ENCODE measurements at places on chromosomes 3 and 15. TPM values are rescaled to one million over a fixed set of nuclear protein-coding genes. Genes with fewer than 3 reads are reported as not detected.
A peak's percentile ranks its signal among the peaks of the same experiment; 100 is the strongest.

DNA sequence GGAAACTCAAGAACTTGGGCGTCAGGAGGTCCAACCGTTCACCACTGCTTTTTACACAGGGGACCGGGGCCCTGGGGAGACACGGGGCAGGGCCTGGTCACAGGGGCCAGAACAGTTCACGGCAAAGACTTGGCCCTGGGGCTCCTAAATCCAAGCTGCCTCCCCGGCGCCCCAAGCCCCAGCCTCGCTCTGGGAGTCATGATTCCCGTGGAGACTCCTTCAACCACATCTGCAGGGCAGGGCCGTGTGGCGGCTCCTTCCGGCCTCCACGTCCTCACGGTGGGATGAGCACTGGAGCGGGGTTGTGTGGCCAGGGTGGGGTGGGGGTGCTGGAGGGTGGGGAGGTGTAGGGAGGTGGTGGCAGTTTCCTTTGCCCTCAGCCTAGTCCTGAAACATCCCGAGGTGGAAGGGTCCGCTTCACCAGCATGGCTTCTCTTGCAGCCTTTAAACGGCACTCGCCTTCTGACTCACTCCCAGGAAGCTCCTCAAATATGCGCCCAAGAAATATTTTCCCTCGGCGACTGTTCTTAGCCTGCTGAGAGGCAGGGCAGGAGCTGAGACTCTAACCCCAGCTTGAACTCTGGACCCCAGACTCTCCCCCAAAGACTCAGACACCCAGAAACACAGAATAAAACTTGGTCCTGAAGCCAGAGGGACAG lies 1.8 kb downstream of the MUC4 start:
- peak; percentile 10 for DNase-seq

Gene SLC22A14
- not detected for polyA plus RNA-seq

DNA sequence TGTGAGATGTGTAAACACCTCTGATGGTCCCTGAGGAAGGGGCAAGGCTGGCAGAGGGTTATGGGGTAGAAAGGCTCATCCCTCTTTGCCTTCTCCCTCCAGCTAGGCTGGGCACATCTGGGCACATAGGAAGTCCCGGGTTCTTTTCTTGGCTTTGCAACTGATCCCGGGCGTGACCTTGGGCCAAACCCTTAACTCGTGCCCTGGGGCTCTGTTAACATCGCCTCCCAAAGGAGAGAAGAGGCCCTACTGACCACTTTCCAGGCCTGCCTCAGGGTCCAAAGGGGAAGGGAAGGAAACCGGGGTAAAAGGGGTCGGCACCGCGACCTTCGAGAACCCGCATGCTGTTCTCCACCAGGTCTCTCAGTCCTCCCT lies 549 bp downstream of the C3orf18 start:
- no peak for DNase-seq

GRCh38 chr3:63585927-63586326 lies 66.5 kb upstream of the SNTN start:
- no peak for DNase-seq

Gene CRYGS
- 0.89 TPM for polyA plus RNA-seq

DNA sequence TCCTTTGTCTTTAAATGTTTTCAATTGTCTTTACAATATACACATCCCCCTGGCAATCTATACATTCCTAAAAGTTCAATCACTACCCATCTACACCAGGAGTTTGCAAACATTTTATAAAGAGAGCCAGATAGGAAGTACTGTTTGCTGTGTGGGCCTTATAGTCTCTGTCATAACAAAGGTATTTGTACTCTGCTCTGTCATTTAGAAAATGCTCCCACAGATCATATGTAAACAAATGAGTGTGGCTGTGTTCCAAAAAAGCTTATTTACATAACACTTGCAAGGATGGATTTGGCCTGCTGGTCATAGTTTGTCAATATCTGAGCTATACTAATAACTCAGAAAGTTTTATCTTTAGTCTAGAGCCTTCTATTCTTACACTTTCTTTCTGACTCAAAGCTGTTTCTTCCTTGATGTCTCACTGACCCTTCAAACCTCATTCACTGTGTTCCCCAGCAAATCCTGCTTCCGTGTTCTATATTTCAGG lies 511.9 kb downstream of the GBE1 start:
- peak; percentile 66 for DNase-seq

DNA sequence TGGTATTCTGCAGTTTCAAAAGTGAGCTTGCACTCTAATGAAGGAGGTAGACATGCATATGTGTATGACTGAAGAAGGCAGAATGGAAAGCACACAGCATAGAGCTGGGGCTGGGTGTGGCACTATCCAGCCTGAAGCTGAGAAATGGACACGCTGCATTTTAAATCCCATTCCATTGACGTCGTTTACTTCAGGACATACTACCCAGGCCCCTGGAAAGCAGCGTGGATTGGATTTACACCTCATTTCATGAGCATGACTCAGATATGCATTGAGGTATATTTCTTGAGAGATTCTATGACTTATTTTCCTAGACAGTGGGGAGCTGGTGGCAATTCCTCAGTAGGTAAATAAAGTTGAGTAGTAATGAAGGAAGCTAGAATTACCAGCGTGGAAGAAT lies 101.4 kb downstream of the ABI3BP start:
- no peak for DNase-seq

DNA sequence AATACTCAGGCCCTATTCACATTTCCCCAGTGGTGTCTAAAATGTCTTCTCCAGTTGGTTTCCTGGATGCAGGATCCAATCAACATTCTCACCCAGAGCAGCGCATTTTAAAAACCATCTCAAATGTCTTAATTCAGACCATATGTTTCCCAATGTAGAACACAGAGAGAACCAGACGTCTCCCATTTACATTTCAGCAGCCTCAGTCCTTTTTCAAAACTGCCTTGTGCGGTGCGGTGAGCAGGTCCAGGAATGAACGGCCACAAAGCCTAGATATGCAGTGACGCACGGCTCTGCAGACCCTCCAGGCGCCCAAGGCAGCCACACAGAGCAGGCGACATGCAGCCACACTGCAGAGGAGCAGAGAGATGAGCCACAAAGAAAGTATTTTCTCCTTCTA lies 66.1 kb upstream of the MEX3B start:
- DNase-seq, result no peak

Gene CAV3
- not detected for polyA plus RNA-seq

GRCh38 chr3:146834917-146835316 lies 229.8 kb upstream of the PLSCR5 start:
- no peak for DNase-seq

GRCh38 chr15:96549136-96549535 lies 218.6 kb downstream of the NR2F2 start:
- DNase-seq, result no peak

DNA sequence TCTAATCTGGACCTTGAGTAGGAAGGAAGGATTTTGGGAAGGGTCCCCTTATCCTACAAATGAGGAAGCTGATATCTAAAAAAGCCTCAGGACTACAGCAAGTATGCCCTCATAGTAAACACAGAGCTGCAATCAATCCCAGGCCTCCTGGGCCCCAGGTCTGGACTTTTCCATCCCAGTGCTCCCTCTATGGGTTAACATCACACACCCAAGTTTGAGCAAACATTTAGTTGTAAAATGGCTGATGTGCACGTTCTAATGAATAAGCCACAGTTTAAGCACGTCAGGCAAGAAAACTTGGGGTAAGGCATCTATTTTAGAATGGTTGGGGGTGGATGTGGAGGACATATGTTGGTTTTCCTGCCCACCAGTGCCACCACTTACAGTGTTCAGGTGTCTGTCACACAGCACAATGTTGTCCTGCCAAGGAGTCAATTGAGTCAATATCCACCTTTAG lies 44.3 kb upstream of the UBE2E1 start:
- DNase-seq, result peak; percentile 70

GRCh38 chr3:174208161-174208560 lies 651.0 kb upstream of the NAALADL2 start:
- no peak for DNase-seq

DNA sequence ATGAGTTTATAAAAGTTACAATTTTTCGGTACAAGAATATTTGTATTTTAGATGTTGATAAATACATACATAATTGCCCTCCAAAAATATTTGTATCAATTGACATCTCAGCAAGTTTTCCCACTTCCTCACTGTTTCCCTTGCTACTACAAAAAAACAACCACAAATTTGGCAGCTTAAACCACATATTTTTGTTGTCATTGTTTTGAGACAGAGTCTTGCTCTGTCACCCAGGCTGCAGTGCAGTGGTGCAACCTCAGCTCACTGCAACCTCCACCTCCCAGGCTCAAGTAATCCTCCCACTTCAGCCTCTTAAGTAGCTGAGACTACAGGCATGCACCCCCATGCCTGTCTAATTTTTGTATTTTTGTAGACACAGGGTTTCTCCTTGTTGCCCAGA lies 162.8 kb upstream of the RARB start:
- DNase-seq, result no peak

Gene IL17RB
- polyA plus RNA-seq, result 14.1 TPM

DNA sequence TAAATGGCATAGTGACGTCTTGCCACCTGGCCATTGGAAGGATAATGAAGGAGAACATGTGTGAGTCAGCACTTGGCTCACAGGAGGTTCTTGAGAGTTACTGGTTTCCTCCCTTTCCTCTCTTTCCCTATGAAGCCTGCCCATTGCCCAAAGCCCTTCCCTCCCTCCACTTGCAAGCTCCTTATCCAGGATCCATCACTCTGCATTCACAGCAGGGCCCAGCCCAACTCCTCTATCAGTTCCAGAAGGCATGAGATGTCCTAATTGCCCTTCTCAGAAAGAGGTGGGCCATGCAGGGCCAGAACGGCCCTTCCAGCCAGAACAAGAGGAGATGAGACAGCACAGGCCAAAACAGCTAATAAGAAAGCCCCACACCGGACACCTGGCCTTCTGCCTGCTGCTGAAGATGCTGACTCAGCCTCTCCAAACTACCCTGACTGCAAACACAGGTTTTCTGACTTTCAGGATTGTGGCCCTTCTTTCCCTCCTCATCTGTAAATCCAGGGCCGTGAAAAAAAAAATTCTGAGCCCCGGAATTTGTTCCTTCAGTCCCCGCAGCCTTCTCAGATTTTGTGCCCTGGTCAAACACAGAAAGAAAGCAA lies 29.7 kb downstream of the HAPLN3 start:
- no peak for DNase-seq

- DNase-seq, result no peak
These were observed 111.7 kb upstream of the CCDC54 start for GRCh38 chr3:107265526-107265925.

Gene IGSF10
- 0.75 TPM for polyA plus RNA-seq

DNA sequence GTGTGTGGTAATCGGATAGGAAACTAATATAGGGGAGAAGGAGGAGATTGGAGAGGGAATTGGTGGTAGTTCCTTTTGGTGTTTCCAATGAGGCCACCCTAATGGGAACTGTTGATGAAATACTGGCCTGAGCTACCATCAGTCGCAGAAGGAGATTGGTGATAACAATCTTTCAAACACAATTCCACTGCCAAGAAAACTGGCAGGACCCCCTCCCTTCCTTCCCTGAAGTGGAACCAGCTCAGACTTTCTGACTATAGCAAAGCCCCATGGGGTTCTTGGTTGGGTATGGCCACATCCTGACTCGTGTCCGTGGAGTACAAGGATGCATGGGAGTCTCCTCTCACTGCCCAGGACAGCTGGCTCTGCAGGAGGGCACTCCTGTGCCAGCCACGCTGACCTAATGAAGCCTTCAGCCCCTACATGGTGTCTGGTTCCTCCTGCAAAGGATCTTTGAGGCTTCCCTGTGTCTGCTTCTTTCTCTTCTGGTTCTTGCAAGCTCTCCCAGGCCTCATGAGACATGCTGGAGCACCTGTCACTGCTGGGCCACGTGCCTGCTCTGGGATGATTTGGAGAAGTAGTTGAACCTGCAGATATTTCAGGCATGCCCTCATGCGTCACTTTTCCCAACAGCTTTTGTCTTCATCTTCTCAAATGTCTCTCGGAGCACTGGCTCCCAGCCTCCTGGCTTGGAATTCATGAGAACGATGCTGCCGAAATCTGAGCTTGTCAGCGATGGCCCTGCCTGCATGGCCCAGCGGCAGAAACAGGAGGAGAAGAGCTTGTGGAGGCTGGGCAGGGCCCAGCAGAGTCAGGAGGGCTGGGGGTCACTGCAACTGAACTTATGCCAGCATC lies 90.0 kb upstream of the ADPGK start:
- no peak for DNase-seq

Measured in hepatocyte (in vitro differentiated cells).